ENCODE measurements at places on chromosomes 5 and 9.

GRCh38 chr5:150488519-150489359, 19.2 kb upstream of the NDST1 start:
- no peak for DNase-seq

DNA sequence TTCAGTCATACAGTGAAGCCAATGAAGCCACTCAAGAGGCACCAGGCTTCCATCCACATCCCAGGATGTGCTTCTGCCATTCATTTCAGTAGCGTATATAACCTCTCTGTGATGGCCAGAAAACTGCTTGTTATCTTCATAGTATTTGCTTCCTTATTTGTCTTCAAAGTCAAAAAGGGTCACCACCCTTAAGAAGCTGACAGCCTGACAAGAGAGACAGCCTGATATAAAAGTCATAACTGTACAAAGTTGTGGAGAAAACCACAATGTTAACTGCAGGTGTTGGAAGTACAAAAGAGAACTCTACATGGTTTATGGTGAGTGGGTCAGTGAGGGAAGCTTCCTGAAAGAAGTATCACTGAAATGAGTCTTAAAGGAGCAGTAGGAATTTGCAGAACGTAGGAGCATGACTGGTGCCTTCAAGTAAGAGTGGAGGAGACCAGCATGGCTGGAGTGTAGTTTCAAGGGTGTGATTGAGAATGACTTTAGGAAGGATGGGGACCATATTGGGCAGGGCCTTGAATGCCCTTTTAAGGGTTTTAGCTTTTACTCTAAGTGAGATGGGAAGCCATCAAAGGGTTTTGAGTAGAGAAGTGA, 33.7 kb downstream of the NIM1K start:
- DNase-seq = no peak

DNA sequence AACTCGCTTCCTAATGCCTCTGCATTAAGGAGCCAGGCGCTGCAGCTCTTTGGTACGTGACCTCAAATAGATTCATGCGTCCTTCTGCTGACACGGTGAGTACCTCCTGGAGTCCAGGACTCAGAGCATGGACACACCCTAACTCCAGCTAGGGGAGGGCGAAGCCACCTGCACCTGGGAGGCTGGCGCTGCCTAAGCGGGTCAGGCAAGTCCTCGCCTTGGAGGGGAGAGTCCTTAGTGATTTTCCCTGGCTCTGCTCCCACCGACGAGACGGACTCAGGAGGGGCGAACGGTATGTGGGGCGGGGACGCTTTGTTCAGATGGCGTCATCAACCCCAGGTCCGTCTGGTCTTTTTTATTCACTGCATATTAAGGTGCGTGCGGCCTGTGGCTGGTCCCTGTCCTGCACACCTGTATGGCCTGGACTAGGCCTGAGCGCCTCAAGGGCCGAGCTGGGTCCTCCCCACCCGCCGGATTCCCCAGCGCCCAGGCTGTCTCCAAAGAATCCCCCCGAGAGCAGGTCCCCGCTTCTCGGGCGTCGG, 50.3 kb downstream of the NSUN2 start:
- no peak for DNase-seq

- no peak for DNase-seq
Measured at GRCh38 chr9:134031783-134032182, 6.5 kb downstream of the BRD3OS start.

- no peak for DNase-seq
Measured at GRCh38 chr9:133484671-133485437, 6.0 kb upstream of the SLC2A6 start.

DNA sequence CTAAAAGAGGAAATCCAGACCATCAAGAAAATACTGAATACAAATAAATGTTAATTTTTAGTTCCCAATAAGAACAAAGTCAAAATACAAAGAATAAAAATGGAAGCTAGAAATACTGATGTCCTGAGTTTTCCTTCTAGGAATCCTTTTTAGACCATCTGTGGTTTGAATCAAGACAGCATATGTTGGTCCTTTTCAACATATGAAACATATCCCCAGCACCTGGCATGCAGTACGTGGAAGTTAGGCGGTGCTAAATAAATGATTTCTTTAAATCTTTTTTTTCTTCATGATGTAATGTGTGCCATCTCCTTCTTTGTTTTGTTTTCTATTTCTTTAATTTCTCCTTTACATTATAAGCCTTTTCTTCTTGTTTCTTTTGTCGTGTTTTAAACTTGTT, 34.0 kb downstream of the KIAA1958 start:
- DNase-seq = no peak

All from activated CD4-positive, alpha-beta T cell treated with anti-CD3 and anti-CD28 coated beads, Interleukin-2, amount 50 U/mL, for 4 hours (primary cell).